ENCODE measurements at places on chromosomes 13 and 19. TPM values are rescaled to one million over a fixed set of nuclear protein-coding genes. Genes with fewer than 3 reads are reported as not detected.

DNA sequence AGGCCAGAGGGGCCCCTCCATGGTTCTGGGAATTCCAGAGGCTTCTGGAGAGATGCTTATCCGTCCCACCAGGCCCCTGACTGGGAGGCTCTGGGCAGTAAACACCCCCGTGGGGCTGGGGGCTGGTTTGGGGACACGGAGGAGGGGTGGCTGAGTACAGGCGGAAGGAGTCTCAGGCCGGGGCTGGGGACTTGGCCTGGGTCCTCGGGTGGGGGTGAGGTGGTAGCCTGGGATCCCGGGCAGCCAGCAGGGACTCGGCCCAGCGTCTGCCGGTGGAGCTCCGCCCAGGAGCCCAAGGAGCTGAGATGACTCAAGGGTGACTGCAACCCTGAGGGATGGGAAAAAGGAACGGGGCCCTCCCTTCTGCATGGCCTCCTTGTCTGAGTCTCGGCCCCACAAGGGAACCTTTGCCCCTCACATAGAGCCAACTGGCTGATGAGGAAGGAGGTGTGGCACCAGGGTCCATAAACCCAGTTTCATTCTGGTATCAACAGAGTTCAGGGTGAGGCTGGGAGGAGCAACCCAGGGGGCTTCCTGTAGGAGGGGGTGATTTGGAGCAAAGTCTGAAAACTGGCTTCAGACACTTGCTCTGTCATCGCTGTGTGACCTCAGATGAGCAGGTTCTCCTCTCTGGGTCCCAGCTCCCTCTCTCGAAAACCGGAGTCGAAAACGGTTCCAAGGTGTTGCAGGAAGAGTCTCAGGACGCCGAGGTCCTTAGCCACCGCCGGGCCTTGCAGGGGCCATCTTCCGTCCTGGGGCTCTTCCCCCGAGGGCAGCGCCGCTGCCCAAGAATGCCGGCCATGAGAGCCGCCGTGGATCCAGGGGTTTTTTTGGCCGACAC is 809 bp downstream of the MISP start:
- no peak for DNase-seq

The NDFIP2 gene
- polyA plus RNA-seq = 7.2 TPM

The GAPDHS gene
- not detected for polyA plus RNA-seq

GRCh38 chr13:27120011-27120410 is 51.6 kb downstream of the USP12 start:
- DNase-seq = no peak

- no peak for DNase-seq
These were observed 197.0 kb downstream of the COL4A1 start for GRCh38 chr13:110109910-110110309.

- no peak for DNase-seq
These were observed 515.4 kb downstream of the DCT start for GRCh38 chr13:93964146-93964512.

GRCh38 chr19:12111943-12112637 is 28.1 kb downstream of the ZNF20 start:
- no peak for DNase-seq

GRCh38 chr13:42946927-42947326 is 45.1 kb downstream of the EPSTI1 start:
- no peak for DNase-seq

DNA sequence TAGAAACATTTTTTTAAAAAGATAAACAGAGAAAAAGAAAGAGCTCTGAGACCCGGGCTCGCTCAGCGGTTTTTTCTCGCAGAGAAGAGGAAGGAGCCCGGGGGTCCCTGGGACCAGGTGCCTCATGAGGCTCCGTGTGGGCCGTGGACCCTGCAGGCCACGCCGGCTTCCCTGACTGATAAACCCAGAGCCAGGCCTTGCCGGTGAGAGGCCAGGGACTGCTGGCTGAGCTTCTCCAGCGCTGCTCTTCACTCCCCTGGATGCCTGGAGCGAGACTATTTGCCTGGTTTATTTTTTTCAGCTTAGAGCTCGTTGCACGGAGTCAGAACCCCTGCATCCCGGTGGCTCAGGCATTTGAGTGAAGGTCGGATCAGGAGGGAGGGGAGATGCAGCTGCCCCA is 53.4 kb upstream of the F7 start:
- DNase-seq = no peak

DNA sequence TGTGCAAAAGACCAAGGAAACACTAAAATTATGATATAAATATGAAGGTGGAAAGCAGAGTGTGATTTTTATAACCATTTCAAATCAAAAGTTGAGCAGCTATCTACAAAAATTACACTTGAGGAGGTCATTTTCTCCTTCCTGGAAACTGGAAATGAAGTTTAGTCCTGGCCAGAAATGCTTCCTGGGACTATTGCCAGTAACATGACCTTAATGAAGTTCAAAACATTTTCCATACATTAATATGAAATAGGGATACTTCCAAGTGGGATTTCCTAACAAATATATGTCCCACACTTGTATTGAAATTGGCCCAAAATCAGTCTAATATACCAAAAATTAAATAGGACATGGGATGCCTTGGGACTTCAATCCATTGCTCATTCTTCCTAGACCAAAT is 1556.8 kb upstream of the MIR17HG start:
- no peak for DNase-seq

GRCh38 chr19:46206176-46206575 is 23.4 kb upstream of the IGFL1 start:
- DNase-seq = no peak

GRCh38 chr19:1492474-1493006 is 1.6 kb downstream of the REEP6 start:
- no peak for DNase-seq

- DNase-seq = no peak
These were observed 79.9 kb upstream of the ABCC4 start for GRCh38 chr13:95381212-95381527.

- DNase-seq = no peak
These were observed 949 bp downstream of the RAB3A start for GRCh38 chr19:18202778-18203407.

- no peak for DNase-seq
These were observed 43.7 kb upstream of the F7 start for GRCh38 chr13:113061796-113062425.

DNA sequence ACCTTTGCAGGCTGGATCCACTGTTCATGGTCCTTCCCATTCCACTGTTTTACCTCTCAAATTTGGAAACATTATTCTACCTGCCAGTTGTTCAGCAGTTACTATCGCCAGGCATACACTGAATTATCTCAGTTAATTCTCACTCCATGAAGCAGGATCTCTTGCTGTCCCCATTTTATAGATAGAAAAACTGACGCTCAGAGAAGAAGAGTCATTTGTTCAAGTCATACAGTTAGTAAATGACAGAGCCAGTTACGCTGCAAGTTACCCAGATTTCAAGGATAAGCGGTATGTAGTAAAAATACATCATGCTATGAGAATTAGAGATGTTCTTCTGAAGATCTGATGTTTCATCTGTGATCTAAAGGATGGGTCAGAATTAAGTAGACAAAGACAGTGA is 40.2 kb upstream of the IGSF23 start:
- no peak for DNase-seq

DNA sequence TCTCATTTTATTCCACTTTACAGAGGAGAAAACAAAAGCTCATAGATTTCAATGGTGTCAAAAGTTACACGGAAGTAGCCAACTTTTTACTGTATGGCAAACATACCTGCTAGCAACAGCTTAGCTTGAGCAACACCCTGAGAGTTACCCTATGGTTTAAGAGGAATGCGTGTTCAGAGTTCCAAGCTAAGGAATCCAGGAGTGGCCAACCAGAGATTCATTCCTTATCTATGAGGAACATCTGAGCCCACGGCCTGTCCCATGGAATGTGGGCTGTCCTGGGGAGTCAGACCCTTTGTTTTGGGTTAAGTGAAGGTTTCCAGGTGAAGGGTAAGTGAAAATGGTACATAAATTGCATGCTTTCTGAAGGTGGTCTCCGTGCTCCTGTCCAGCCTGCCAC is 67.5 kb downstream of the STARD13 start:
- no peak for DNase-seq

- DNase-seq = no peak
These were observed 260.1 kb downstream of the COL4A1 start for GRCh38 chr13:110046811-110047210.

The ATP1A3 gene
- polyA plus RNA-seq = 2.7 TPM

DNA sequence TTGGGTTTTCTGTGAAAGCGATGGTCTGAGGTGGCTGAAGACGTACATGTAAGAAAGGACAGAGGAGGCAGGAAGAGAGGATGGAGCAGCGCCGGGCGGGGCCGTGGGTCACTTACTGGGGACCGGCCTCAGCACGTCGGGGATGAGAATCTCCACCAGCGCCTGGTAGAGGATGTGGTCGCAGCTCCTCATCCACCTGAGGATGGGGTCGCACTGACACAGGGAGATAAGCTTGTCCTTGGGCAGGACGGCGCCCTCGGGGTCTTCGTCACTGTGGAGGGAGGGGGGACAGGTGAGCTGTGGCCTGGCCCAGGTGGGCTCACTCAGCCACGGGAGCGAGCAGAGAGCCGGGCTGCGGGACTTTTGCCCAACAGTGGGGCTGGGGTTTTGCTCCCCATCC is 29.0 kb upstream of the RANBP3 start:
- DNase-seq = no peak

The SELENOV gene
- polyA plus RNA-seq = not detected

The ZNF208 gene
- polyA plus RNA-seq = not detected

DNA sequence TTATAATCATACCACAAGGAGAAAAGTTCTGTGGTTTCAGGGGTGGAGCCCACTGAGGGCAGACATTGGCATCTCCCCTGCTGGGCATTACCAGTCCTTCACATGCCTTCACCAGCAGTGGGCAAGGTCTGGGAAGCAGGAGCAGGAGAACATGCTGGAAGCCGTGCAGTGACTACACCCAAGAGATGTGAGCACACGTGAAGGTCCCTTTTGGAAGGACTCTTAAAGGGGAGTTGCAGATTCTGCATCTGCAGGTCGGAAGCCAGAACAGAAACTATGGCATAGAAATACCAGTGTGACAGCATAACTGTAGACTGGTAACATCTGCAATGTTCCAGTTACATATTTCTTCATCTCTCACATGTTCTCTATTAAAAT is 26.9 kb upstream of the KL start:
- no peak for DNase-seq

DNA sequence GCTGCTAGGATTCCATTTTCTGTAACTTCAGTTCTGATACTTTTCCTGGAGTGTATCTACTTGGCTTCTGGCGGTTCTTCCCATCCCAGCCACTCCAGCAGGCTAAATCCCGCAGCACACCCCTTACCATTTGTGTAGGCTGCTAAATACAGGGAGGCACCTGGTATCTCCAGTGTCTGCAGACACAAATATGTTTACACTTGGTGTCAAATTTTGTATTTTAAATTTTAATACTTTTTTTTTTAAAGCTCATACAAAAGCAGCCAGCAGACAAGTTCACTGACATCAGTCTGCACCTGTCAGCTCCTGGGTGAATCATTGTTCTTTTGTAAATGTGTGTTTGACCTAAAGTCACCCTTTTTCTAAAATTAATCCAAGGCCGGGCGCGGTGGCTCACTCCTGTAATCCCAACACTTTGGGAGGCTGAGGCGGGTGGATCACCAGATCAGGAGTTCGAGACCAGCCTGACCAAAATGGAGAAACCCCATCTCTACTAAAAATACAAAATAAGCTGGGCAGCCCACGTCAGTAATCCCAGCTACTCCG is 3.4 kb upstream of the ZSCAN4 start:
- no peak for DNase-seq

The ZNF723 gene
- not detected for polyA plus RNA-seq

- DNase-seq = no peak
These were observed at the start of gene PLPP2 for GRCh38 chr19:291006-291521. PLPP2 (minus strand) TSS chr19:291403; CDS start chr19:291336, 67 bp downstream.

DNA sequence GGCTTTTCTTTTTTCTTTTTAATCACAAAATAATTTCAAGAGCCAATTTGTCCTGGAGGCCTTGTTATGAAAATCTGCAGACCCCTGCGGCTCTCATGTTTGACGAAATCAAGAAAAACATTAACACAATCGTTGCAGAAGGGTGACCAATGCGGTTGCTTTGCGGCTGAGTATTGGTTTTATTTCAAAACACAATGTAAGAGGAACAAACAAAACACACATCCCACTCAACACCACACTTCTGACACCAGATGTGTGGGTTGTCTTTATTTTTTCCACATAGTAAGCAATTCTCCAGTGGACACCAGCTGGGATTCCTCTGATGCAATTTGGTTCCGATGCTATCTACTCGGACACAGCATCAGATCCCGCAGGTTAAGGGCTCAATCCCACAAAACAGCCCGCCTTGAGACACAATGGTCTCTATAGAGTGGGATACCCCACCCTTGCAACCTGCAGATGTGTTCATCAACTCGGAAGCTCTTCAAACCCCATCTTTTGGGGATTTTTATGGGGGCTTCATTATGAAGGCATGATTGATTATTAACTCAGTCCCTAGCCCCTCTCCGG is 21.9 kb upstream of the CCDC124 start:
- no peak for DNase-seq

All from naive thymus-derived CD4-positive, alpha-beta T cell (primary cell).